Skeletal muscle cell (primary cell): ENCODE measurements at places on chromosomes 5 and 9.

GRCh38 chr9:1980387-1980786 lies 34.8 kb upstream of the SMARCA2 start:
- no peak for DNase-seq

GRCh38 chr9:125463926-125464325 lies 202.3 kb downstream of the GAPVD1 start:
- no peak for DNase-seq

DNA sequence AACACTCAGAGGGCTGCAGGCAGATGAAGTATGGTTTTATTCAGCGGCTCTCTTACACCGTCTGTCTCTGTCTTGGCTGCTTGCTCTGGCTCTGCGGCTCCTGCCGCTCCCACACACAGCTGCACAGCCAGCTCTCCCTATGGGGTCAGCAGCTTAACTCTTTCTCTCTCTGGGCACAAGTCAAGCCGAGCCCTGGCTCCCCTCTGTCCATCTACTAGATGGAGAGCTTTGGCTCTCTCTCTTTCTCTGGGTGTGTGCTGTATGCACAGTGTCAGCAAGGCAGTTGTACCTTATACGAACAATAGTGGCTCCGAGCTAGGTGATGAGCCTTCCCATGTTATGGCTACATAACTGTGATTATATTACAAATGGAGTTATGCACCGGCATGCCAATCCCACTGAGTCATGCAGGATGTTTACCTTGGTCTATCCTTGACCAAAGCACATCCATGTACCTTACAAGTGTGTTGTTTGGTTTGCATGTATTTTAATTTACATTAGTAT lies 19.3 kb upstream of the PPP2CA start:
- peak; percentile 62 for DNase-seq

DNA sequence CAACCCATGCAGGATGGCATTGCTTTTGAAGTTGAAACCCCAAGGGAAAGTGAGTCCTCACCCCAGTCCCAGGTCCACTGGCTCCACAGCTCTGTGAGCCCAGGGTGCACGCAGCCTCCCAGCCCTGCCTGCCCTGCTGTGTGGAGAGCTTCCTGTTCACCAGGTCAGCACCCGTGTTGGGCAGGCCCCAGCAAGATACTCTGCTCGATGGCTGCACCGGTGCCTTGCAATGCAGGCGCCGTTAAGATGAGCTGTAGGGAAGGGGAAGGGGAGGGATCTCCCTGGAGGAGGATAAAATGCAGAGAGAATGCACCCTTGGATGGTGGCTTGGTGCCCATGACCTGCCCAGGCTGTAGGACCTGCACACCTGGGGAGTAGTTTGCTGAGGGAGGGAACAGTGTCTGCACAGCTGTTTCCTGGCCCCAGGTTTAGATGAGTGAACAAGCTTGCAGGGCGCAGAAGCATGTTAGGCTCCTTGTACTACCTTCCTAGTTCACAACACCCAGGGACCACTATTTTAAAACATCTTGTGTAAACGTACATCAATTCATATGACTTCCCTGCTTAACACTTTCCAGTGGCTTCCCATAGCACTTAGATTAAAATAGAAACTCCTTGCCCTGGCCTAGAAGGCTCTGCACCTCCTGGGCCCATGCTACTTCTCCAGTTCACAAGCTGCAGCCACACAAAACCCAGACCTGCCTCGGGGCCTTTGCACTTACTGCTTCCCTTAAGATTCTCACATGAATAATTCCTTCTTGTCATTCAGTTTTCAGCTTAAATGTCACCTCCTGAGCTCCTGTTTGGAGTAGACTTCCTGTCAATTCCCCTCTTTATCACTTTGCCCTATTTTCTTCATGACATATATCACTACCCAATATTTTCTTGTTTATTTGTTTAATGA lies 19.6 kb downstream of the FAT2 start:
- no peak for DNase-seq

DNA sequence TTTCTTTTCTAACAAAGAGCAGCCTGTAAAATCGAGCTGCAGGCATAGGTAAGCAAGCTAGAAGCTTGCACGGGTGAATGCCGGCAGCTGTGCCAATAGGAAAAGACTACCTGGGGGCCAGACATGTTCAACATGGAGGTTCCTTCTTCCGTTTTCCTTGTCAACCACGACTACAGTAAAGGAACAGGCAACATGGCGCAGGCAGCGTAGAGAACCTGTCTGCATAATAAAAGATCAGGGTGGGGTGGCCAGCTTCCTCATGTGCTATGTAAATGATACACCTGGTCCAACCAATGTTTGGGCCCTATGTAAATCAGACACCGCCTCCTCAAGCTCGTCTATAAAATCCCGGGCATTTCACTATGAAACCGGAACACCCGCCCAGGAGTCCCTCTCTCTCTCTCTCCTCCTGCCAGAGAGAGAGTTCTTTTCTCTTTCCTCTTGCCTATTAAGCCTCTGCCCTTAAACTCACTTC lies 103.8 kb upstream of the LIFR start:
- no peak for DNase-seq

DNA sequence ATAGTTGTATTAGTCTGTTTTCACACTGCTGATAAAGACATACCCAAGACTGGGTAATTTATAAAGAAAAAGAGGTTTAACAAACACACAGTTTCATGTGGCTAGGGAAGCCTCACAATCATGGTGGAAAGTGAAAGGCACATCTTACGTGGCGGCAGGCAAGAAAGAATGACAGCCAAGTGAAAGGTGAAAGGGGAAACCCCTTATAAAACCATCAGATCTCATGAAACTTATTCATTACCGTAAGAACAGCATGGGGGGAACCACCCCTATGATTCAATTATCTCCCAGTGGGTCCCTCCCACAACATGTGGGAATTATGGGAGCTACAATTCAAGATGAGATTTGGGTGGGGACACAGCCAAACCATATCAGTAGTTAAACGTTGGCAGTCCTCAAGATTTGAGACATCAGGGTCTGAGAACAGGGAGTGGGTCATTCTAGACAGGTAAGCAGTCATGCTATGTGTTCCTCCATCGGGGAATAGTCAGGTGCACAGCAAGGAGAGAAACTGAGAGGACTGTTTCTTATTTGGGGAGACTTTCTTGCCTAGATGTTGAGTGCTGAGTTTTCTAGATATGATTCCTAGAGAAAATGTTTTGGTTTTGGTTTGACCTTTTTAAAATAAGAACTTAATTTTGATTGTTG lies 45.8 kb upstream of the ENTREP1 start:
- DNase-seq: no peak

DNA sequence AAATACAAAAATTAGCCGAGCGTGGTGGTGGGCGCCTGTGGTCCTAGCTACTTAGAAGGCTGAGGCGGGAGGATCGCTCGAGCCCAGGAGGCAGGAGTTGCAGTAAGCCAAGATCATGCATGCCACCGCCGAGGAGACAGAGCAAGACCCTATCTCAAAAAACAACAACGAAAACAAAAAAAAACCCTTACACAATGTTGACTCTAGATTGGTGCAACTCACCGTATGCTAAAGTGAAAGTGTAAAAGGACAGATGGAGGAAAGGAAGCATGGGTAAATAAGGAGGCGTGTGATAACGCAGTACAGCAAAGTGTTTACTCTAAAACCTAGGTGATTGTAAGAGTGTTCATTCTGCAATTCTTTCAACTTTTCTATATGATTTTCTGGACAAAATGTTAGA lies 15.9 kb upstream of the RUFY1 start:
- no peak for DNase-seq

DNA sequence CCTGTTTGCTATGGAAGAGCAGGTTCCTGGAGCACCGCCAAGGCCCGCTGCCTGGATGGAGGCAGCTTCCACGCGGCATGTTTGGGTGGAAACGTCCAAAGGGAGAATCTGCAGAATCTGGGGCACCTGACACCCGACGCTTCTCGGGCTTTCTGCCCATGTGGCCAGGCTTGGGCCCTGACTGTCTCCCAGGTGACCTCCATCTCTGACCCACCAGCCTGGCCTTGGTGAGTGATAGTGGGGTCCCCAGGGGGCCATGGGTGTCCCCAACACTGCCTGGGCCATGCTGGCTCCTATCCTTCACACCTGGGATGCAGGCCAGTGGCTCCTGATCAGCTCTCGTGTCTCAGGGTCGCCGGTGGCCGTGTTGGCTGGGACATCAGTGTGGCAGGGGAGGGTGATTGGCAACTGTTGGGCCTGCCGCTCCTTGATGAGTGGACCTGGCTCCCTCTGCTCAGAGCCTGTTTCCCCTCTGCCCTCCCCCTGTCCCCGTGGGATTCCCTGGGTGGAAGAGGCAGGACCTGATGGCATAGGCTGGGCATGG lies 34.0 kb downstream of the GLT6D1 start:
- DNase-seq: no peak

GRCh38 chr5:129716235-129716634 lies 31.7 kb upstream of the MINAR2 start:
- no peak for DNase-seq

GRCh38 chr5:137581776-137582175 lies 82.7 kb upstream of the SPOCK1 start:
- no peak for DNase-seq

- no peak for DNase-seq
Measured at GRCh38 chr5:156631005-156631404, 219.1 kb upstream of the PPP1R2B start.

DNA sequence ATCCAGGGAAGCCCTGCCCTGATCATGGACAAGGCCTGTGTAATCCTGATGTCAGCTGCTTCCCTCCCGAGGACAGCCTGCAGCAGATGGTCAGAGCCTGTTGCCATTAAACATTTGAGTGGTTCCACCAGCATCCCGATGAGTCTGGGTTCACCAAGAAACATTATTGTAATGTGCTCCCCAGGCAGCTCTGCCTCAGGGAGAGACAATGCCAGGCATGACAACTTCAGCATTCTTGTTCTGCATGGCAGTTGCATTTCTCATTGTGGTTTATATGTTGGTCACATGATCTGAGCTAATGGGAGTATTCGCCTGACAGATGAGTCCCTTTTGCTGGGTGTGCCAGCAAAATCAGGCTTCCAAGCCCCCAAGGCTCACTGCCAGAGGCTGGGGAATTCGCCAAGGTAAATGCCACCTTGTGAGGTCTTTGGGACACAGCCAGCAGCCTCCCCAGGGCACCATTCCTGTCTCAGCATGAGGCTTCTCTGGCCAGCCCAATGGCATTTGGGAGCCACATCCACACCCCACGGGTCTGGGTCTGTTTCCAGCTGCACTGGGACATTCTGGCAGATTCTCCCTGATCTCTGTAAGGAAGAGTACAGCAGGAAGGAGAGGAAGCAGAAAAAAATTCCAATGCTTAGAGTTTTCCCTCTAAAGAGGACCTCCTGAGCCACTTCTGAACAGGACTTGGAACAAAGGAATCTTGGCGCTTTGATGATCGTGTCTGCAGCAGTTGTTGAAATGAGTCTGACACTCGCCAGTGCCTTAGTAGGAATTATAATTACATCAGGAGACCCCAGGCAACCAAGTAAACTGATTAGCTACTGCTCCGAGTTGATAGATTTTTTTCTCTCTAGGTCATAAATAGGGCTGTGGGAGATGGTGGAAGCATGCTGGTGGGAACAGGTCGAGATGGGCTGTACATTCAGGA lies 18.7 kb downstream of the KCNIP1 start:
- peak; percentile 25 for DNase-seq

GRCh38 chr5:116626272-116626723 lies 51.7 kb upstream of the SEMA6A start:
- DNase-seq: peak; percentile 78

DNA sequence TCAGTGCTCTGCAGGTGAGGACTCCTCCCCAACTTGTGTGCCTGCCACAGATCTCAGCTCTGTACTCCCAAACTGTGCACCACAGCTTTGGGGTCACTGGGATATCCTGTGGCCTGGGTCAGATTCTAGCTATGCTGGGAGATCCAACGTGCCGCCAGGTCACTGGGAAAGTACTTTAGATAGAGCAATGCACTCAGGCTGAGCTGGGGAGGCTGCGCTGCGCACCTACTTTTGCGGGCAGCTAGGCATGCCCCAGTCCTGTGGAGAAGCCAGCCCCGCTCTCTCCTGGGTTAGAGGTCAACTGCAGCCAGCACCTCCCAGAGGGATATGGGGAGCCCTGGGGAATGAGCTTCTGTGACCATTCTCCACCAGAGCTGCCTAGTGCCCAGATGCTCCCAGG lies 552.1 kb upstream of the CDH9 start:
- no peak for DNase-seq

DNA sequence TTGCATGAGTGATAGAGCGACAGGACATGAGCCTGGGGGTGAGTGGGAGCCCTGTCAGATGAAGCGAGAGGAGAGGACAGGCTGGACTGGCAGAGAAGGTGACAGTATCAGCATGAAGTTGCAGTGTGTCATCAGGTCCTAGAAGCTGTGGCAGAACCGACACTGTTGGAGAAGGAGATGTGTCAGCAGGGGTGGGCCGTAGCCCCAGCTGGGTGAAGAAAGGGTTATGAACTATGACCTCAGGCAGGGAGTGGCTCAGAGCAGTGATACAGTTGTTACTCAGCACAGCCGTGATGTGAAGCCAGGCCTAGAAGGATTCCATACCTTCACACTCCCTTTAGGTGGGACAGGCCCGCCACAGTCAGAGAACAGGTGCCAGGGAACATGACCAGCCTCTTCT lies 7.6 kb downstream of the PCYOX1L start:
- DNase-seq: no peak

GRCh38 chr5:8813180-8813579 lies 732.7 kb downstream of the SEMA5A start:
- DNase-seq: no peak

GRCh38 chr5:139877129-139877597 lies 81.6 kb downstream of the PSD2 start:
- no peak for DNase-seq

GRCh38 chr9:4223312-4223833 lies 76.5 kb downstream of the GLIS3 start:
- DNase-seq: no peak

DNA sequence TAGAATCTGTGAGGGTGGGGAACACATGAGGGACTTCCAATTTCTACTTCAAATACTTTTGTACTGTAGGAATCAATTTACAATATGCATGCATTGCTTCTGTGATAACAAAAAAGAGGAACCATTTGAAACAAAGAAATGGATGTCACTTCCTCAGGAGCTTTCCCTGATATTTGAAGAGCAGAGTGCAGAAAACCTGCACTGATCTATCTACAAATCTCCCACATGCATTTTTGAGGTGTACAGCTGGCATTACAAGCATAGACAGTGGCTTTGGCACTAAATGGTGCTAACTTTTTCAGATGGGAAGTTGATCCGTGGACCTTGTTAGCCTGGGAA lies 27.7 kb downstream of the YIPF5 start:
- no peak for DNase-seq

DNA sequence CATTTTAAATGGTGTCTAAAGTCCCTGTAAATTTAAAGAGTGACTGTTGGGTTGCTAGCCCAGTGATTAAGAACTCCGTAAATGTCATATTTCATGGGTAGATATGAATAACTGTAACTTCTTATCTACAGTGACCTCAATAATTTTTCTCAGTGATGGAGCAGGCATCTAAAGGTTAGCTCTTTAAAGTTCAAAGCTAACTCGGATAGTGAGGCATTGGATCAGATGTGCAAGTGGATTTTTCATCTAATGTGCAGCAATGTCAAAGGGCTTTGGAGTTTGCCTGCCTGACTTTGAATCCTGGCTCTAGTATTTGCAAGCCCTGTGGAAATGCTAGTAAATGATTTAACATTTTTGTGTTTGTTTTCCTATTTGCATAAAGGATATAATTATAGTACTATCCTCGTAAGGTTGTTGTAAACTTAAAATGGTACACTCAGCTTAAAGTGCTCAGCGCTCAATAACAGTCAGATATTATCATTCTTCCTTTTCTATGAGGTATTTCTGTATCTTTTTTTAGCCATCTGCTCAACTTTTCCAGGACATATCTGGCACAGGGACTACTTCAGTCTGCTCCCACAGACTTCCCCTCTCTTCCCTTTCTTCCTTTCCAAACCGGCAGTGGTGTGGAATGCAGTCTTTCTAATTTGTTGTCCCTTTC lies 163.7 kb upstream of the ELL2 start:
- DNase-seq: no peak

- DNase-seq: no peak
Measured at GRCh38 chr5:151703227-151703626, 16.5 kb upstream of the SPARC start.
